ENCODE measurements at places on chromosomes 1 and 21.

- DNase-seq: no peak
These were observed 40.4 kb upstream of the KCNH1 start for GRCh38 chr1:211174375-211174774.

DNA sequence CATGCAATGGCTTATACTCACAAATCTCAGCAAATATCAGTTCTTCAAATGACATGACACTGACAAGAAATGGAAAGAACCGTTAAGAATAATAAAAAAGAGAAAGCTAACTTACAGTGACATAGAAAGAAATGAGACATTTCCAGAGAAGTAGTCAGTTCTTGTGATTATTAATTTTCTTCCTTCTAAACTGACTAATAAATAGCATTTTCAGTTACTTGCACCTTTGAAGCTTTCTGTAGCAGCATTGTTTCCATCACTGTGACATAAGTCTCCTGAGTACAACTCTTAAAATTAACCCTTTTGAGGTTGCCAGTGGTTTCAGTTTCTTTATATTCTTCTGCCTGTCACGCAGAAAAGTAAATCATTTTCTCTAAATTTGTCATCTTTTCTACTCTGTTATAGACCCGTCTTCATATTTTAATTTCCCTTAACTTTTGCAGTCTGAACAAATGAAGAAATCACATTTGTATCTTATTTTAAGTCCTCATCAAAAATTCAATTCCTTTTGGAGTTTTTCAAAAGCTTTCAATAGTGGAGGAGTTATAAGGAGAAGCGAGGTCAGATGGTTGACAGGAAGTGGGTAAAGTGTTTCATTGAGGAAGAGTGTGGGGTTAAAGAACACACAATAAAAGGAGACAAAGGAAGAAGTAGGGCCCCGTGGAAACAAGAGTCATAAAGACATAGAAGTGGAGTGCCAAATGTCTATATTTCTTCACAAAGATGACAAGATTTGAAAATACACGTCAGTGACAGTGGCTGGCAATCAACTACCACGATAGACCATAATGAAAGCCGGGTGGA lies 57.9 kb upstream of the S1PR1 start:
- DNase-seq: no peak

- peak; percentile 6 for DNase-seq
These were observed 4.4 kb downstream of the TSPEAR start for GRCh38 chr21:44706706-44707581.

- peak; percentile 78 for DNase-seq
These were observed 995 bp downstream of the ID3 start for GRCh38 chr1:23558140-23558871.

DNA sequence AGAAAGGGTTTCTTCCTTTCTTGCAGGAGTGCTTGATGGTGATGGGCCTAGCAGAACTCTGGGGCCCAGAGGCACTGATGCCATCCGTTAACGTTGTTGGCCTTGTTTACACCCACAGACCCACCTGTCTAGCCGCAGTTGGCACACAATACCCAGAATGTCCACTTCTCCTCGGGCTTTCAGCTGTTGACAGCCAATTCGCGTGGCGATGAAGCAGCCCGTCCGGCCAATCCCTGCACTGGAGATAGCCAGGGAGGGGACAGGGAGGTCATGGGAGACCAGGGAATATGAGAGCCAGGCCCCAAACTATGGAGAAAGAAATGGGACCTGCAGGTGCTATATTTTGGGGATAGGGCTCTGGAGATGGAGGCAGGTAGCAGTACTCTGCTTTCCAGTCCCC lies 5.7 kb upstream of the ARL8A start:
- no peak for DNase-seq

GRCh38 chr1:6260433-6260934 lies 414 bp downstream of the GPR153 start:
- DNase-seq: peak; percentile 45

DNA sequence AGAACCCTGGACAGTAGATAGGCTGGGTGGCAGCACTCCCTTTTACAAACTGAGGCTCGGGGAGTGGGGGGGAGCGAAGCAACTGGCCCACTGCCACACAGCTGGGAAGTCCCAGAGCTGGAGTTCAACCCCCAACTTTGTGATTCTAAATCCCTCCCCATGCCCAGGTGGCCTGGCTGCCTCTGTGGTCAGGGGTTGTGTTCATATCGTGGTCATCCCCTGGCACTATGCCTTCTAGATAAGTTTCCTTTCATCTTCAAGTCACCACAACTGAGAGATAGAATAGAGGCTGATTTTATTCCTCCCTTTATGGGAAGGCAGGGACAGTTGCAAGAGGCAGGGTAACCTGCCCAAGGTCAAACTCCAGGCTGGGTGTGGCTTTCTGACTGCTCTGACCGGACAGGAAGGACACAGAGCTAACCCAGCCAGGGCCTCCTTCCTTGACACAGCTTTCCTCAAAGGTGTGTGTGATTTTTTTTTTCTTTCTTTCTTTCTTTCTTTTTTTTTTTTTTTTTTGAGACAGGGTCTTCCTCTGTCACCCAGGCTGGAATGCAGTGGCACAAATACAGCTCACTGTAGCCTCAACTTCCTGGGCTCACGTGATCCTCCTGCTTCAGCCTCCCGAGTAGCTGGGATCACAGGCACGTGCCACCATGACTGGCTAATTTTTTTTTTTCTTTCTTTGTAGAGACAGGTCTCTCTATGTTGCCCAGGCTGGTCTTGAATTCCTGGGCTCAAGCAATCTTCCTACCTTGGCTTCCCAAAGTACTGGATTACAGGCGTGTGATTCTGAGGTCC lies 18.4 kb upstream of the TNFRSF1B start:
- no peak for DNase-seq

- no peak for DNase-seq
These were observed 16.5 kb downstream of the NADK start for GRCh38 chr1:1761504-1762376.

DNA sequence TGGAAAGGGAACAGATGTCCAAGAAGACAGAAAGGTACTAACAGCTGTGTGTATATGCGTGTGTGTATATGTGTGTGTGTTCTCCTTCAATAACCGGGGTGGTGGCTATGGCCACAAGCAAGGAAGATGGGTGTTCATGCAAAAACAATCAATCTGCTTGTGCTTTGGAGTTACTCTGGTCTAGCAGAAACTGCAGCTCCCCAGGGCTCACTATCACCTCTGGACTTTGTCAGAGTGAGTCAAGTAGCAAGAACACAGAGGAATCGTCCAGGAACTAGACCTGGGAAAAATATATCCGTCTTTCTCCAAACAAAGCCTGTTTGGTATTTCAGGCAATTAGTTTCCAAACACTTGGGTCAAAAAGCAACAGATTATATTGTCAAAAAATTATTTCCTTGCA lies 68.6 kb downstream of the GNG12 start:
- no peak for DNase-seq

DNA sequence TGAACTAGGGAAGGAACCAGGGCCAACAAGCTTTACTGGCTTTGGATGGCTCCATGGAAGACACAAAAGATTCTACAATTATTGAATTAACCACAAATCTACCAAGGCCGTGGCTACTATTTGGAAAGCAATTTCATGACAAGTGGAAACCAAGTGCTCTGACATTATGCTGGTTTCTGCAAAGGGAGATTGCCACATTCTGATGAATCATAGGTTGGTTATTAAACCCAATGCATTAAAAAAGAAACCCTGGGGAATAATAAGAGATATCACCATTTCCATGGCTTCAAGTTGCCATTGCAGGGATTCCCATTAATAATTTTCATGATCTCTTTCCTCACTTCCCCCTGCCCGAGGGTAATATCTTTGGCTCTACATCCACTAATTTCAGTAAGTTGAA lies 359.2 kb upstream of the NCAM2 start:
- no peak for DNase-seq

GRCh38 chr1:42504535-42505128 lies 41.5 kb downstream of the CCDC30 start:
- no peak for DNase-seq

DNA sequence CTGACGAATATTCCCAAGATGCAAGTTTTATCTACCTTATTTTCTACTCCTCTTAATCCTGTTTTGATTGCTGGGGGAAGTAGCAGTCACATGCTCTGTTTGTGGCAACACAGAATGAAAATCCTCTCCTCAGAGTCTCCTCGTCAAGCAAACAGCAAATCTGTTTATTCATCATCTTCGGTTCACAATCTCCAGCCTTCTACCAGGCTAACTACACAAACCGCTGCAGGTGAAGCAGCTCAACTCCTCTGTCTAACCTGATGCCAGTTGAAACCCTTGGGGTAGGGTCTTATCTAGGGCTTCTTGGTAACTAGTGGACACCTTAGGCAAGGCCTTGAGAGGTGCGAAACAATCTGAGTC lies 91.0 kb downstream of the SIPA1L2 start:
- DNase-seq: no peak

DNA sequence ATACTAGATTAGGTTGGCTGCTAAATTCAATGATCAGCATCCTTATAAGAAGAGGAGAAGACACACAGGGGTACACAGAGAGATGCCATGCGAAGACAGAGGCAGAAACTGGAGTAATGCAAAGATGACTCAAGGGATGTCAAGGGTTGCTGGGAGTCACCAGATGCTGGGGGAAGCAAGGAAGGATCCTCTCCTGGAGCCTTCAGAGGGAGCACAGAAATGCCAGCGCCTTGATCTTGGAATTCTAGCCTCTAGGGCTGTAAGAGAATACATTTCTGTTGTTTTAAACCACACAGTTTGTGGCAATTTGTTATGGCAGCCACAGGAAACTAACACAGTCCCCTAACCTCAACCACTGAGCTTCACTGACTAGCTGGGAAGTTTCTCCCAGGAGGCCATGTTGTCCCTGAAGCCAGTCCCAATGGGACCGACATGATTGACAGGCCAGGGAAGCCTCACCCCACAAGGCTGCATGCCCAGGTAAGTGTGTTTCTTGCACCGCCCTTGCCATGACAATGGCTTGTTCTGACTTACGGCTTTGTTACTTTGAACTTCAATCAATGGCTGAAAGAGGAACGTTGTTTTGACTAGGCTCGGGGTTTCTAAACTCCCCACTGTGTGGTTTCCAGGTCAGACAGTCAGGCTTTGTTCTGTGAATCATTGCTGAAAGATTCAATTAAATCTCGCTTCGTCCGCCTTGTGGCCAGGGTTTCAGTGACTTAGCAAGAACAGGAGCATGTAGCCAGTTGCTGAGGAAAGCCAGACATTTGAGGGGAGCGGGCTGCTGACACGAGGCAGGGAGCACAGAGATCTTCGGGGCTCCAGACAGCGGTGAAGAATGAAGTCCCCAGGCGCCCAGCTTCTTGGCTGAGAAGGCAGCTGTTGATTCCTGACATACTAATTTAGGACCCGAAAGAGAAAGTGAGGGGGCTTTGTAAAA lies 62.3 kb downstream of the RUNX1 start:
- DNase-seq: no peak

- DNase-seq: no peak
These were observed 5.5 kb downstream of the RNF223 start for GRCh38 chr1:1068517-1069055.

GRCh38 chr1:108686614-108687313 lies 5.3 kb upstream of the PRPF38B start:
- DNase-seq: no peak

- DNase-seq: no peak
These were observed 46.1 kb downstream of the GRIK1 start for GRCh38 chr21:29893687-29894086.

DNA sequence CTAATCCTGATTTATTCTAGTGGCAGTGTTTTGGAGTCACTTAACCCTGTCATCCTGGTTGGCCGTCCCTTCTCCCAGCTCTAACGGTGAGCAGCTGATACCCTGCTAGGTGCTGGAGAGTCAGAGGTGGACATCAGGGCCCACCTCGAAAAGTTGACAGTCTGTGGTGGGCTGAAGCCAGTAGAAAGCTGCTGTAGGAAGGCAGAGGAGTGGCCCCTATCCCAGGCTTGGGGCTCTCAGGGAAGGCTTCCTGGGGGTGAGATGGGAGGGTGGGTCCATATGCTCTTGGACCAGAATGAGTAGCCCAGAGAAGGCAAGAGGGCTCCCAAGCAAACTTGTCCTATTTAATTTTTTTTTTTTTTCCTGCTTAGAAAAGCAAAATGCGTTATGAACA lies 475 bp upstream of the RPL5 start:
- DNase-seq: no peak

DNA sequence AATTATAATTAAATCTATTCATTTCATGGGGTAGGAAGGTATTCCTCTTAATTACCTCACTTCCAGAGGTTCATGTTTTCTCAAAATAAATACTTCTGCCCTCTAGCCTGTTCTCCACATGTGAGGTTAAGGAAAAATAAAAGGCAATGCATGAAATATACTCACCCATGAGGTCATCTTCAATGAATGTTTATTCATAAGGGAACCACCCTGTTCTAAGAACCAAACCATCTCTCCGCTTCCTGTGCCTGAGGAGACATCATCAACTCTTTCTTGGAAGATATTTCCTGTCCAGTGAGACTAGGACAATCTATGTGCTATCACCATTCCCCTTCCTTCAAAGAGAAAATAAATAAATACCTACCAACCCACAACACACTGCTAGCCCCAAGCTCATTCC lies 513.7 kb upstream of the PLXNA2 start:
- DNase-seq: no peak

GRCh38 chr1:2978691-2979190 lies 42.5 kb upstream of the ACTRT2 start:
- no peak for DNase-seq

GRCh38 chr1:181588631-181589030 lies 105.3 kb downstream of the CACNA1E start:
- DNase-seq: no peak

DNA sequence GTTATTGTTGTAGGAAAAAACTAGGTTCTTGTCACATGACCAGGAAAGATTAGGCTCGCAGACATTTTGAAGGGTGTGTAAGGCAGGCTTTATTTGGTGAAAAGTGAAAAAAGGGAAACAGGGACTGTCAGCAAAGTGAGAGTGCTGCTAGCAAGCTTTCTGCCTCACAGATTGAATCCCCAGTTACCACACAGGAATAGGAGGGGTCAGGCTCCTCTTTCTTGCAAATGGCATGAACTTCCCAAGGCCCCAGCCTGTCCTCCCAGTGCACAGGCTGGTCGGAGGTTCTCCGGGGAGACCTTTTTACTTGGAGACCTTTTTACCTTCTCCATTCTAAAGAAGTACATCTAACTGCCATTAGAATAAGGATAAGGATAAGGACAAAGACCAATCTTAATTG lies 42.1 kb downstream of the SYCP1 start:
- no peak for DNase-seq

DNA sequence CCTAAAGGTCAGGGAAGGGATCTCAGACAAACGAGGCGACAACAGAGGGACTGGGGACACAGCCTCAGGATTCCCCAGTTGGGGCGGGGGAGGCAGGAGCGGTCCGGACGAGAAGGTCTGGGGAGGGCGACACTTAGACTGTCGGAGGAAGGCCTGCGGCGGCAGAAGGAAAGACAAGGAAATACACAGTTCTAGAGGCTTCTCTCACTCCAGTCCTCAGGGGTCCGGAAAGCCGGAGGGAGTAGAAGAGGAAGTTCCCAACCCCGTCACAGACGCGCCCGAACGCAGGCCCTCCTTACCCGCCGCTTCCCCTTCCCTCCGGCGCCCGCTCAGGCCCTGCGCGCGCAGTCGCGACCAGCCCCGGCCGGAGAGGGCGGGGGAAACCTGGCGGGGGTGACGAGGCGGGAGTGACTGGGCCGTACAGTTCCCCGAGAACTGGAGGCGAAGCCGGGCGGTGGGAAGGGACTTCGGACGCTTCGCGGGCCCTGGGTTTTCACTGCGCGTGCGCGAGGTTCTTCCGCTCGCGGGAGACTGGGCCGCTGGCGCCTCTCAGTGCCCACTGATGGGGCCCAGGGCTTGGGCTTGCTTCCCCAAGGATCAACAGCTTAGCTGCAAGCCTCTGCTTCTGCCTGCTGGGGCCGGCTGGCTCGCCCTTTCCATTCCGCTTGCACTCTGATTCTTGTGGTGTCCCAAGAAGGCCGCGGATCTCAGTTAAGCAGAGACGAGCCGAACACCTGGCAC lies at the start of gene IPP:
Gene IPP, minus strand, starts transcription at position 356 of the 741 bp plus-strand sequence. CDS start 4,242 bp downstream, outside the sequence.
- DNase-seq: peak; percentile 97

All from WERI-Rb-1 (cell line).